Activated T-cell treated with anti-CD3 and anti-CD28 coated beads, Interleukin-2, amount 50 U/mL, for 72 hours (primary cell): ENCODE measurements at places on chromosomes 1 and 21.

DNA sequence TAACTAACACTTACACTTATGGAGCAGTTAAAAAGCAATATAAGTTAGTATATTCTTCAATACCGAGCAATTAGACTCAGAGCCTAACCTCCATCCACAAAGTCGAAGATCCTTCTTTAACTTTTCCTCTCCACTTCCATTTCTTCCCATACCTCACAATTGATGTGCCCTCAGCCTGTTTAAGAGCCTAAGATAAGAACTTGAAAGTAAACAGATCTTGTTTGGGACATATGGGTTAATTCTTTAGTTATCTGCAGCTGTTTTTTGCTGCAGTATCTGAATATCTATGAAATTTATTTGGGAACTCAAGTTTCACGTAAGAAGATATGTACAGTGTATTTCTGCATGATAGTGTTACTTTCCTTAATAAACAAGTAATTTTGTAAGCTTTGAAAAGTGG lies 51.5 kb downstream of the MIGA1 start:
- DNase-seq = no peak
- peaks cover 11% of the 10 kb centered on the region for H3K36me3 ChIP-seq
- H3K27ac ChIP-seq = no peak overlapping the region
- H3K27me3 ChIP-seq = no peaks in the 10 kb centered on the region
- no peak overlapping the region for H3K4me3 ChIP-seq

DNA sequence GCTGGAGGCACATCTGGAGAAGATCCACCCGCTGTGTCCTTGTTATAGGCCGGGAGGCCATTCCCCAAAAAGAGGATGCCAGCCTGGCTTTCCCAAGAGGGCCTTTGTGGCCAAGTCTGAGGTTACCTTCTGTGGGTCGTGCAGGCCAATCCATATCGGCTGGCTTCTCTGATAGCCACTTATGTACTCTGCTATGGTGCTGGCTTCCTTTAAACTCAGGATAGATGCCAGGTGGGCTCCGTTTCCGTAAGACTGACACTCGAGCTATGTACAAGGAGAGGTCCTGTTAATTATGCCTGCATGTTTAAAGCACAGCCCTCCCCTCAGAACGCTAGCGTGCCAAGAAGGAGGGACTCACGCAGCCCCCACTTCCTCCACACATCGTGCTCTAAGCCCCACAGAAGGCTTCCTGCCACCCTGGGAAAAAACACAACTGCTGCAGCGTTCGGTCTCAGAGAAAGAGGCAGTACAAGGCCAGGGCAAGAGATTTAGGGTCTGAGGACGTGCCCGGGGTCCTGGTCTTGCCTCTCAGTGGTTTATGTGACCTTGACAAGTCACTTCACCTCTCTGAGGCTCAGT lies 11.6 kb downstream of the REG4 start:
- peak; percentile 23 for DNase-seq
- no peaks in the 10 kb centered on the region for H3K36me3 ChIP-seq
- H3K4me3 ChIP-seq = peak overlapping the region; percentile 58
- H3K27me3 ChIP-seq = no peaks in the 10 kb centered on the region
- H3K4me1 ChIP-seq = peaks cover 14% of the 10 kb centered on the region

GRCh38 chr1:25797939-25798338 lies 2.1 kb upstream of the SELENON start:
- H3K4me1 ChIP-seq = peaks cover 74% of the 10 kb centered on the region
- peak; percentile 41 for DNase-seq
- peak overlapping the region; percentile 55 for H3K4me3 ChIP-seq
- no peaks in the 10 kb centered on the region for H3K36me3 ChIP-seq

DNA sequence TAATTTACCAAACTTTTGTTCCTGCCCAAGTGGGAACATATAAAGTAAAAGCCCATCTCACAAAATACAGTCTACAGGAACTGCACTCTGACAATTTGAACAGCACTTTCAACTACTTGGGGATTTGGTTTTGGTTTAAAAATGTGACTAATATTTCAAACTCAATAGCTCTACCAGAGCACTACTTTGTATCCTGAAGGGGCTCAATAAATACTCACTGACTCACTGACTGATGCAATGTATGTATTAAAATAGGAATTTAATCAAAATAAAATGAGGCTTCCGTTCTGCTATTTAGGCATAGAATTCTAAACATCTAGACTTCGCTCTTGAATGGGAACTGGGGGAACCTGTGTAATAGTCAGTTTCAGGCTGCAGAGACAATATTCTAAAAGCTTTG lies 21.9 kb downstream of the EFCAB14 start:
- no peak overlapping the region for H3K4me3 ChIP-seq
- peak overlapping the region; percentile 13 for H3K27ac ChIP-seq
- H3K36me3 ChIP-seq = peaks cover 10% of the 10 kb centered on the region
- DNase-seq = no peak
- H3K27me3 ChIP-seq = no peaks in the 10 kb centered on the region

GRCh38 chr1:239337799-239338430 lies 48.5 kb upstream of the CHRM3 start:
- DNase-seq = no peak
- H3K4me1 ChIP-seq = no peaks in the 10 kb centered on the region
- H3K4me3 ChIP-seq = no peak overlapping the region
- H3K36me3 ChIP-seq = no peaks in the 10 kb centered on the region
- no peak overlapping the region for H3K27ac ChIP-seq

GRCh38 chr1:204134103-204134502 lies 17.7 kb downstream of the ETNK2 start:
- no peak overlapping the region for H3K4me3 ChIP-seq
- no peak for DNase-seq
- no peaks in the 10 kb centered on the region for H3K27me3 ChIP-seq
- no peaks in the 10 kb centered on the region for H3K36me3 ChIP-seq
- peaks cover 4% of the 10 kb centered on the region for H3K4me1 ChIP-seq

DNA sequence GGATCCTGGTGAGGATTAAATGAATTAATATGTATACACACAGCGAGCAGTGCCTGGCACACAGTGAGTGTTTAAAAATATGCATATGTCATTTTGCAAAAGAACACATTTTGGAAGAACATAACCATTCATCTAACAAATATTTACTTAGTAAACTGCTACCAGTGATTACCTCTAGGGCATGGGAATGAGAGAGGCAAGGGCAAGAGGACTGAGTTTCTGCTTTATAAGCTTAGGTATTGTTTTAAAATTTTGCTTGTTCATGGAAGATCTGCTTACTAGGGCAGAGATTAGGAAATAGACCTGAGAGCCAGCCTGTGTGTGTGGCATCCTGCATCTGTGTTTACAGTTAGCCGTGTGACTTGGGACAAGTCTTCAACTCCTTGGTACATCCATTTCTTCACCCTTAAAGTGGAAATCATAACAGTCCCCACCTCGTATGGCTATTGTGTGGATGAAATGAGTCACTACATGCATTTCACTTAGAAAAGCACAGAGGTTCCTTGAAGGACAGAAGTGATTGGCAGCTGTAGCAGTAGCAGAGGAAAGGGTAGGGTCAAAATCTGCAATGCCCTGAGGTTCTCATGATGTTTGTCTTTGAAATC lies 198.5 kb upstream of the FMN2 start:
- H3K27me3 ChIP-seq = peaks cover 7% of the 10 kb centered on the region
- no peak overlapping the region for H3K4me3 ChIP-seq
- no peak overlapping the region for H3K27ac ChIP-seq
- H3K4me1 ChIP-seq = peaks cover 4% of the 10 kb centered on the region

DNA sequence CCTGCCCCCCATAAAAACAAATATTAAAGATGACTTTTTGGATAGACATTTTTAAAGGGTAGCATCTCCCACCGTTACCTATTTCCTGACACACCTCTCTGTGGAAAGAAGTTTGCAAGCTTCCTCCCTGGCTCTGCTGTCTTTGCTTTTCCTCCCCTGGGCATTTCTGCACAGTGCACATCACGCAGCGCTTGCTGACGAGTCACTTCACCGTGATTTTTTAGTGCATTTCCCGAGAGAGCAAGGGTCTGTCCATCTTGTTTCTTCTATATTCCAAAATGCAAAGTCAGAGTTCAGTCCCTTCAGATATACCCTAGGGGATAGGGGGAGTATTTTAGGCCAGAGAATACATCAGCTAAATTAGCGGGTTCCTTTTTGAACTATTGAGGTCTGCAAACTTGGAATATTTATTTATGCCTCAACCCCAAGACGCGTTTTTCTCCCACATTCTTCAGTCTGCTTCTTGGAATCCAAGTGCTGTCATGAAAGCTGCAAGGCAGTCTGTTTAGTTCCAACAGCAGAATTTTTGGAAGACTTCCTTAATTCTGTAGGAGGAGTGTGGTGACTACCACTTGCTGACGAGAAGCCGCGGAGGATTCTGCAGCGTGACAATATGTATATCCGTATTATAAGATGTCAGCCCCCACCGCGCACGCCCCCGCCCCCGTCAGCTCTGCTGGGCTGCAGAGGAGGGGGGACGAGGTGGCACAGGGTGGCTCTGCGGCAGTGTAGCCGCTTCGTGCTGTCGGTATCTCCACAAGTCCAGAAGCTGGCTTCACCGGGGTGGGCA lies 22.4 kb downstream of the SMYD2 start:
- H3K4me1 ChIP-seq = peaks cover 1% of the 10 kb centered on the region
- H3K27ac ChIP-seq = no peak overlapping the region
- no peaks in the 10 kb centered on the region for H3K27me3 ChIP-seq
- no peak for DNase-seq
- no peaks in the 10 kb centered on the region for H3K36me3 ChIP-seq

GRCh38 chr1:19644681-19645410 lies 735 bp downstream of the NBL1 start:
- H3K4me1 ChIP-seq = peaks cover 31% of the 10 kb centered on the region
- peak overlapping the region; percentile 81 for H3K27ac ChIP-seq
- H3K36me3 ChIP-seq = peaks cover 3% of the 10 kb centered on the region
- peak overlapping the region; percentile 97 for H3K4me3 ChIP-seq
- peak; percentile 66 for DNase-seq

DNA sequence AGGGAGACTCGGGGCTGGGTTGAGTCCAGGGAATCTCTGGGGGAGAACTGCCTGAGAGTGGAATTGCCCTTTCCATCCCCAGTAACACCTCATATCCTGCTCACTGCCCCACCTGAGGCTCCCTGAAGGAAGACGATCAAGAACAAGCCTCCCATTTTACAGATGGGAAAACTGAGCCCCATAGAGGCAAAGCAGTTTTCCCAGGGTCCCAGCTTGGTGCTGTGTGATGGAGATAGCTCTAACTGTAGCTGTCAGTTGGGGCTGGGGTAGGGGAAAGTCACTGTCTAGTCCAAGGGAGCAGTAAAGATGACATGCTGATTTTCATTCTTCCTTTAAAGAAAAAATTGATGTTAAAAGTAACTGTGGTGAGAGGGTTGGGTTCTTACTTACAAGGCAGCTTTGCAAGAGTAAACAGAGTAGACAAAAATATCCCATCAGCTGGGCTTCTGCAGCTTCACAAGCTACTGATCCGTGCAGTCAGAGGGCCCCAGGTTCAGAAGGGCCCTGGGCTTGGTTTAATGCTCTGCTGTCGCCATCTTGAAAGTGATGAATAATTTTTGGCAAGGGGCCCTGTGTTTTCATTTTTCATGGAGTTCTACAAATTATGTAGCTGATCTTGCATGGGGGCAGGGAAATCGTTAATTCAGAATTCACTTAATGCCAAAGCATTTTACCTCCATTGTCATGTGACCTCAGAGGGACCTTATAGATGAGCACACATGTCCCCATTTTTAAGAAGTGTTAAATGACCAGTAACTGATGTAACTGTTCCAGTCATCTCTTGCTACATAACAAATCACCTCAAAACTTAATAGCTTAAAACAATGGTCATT lies 17.6 kb upstream of the TNFRSF1B start:
- peaks cover 91% of the 10 kb centered on the region for H3K4me1 ChIP-seq
- H3K27ac ChIP-seq = peak overlapping the region; percentile 89
- no peaks in the 10 kb centered on the region for H3K27me3 ChIP-seq
- DNase-seq = no peak
- H3K4me3 ChIP-seq = peak overlapping the region; percentile 61
- peaks cover 8% of the 10 kb centered on the region for H3K36me3 ChIP-seq

DNA sequence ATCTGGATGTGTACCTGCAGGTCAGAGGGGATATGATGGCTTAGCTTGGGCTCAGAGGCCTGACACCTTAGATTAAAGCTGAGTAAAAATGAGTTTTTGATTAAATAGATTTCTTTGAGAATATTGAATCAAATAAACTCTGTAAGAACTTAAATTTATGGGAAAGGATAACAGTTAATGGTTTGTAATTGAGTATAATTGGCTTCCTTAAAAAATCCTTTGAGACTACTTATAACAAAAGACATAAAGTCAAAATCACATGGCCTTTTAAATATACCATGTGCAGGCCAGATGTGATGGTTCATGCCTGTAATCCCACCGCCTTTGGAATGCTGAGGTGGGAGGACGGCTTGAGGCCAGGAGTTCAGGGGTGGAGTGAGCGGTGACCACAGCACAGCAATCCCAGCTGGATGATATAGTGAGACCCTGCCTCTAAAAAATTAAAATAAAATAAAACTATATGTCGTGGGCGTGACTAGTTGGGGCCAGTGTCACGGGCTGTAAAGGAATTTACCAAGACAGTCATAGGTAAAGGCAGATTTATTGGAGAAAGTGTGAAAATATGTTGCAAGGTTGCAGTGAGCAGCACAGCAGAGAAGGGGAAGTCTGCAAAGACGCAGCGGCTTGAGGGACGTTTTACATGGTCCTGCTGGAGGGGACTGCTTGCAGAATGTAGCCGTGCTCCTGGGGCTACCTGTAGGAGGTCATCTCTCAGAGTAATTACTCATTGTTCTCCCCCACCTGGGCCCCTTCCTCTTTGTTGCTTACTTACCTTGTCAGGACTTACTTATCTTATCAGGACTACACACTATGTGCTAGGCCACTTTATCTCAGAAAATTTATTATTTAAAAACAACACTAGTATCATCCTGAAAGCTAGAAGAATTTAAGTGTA lies 122.3 kb downstream of the ZMYM4 start:
- H3K4me3 ChIP-seq = no peak overlapping the region
- H3K27ac ChIP-seq = no peak overlapping the region

- peaks cover 62% of the 10 kb centered on the region for H3K4me1 ChIP-seq
- DNase-seq = peak; percentile 63
- peak overlapping the region; percentile 79 for H3K4me3 ChIP-seq
- H3K27me3 ChIP-seq = no peaks in the 10 kb centered on the region
- peaks cover 2% of the 10 kb centered on the region for H3K36me3 ChIP-seq
Measured at GRCh38 chr1:209723756-209724693, 19.4 kb downstream of the HSD11B1 start.

DNA sequence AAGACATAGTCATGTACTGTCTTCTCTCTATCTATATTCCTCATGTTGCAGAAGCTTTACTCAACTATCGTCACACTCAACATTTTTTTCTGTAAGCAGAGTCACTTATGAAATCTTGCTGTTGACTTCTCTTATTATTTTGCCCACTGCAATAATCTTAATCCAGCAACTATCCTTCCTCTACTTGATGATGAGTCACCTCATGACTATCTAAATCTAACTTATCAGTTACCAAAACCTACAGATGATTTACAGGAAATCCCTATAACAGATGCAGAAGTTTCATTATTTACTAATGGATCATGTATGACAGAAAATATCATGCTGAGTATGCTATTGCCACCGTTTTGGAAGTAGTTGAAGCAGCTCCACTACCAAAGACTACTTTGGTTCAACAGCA lies 378.9 kb downstream of the DUSP10 start:
- H3K4me3 ChIP-seq = no peak overlapping the region
- H3K4me1 ChIP-seq = no peaks in the 10 kb centered on the region
- DNase-seq = no peak
- H3K27me3 ChIP-seq = peaks cover 5% of the 10 kb centered on the region

GRCh38 chr1:217425422-217425821 lies 205.5 kb downstream of the GPATCH2 start:
- no peak overlapping the region for H3K27ac ChIP-seq
- H3K4me3 ChIP-seq = no peak overlapping the region
- H3K4me1 ChIP-seq = no peaks in the 10 kb centered on the region
- peaks cover 8% of the 10 kb centered on the region for H3K27me3 ChIP-seq
- DNase-seq = no peak
